ENCODE measurements at places on chromosomes 7 and 10.

DNA sequence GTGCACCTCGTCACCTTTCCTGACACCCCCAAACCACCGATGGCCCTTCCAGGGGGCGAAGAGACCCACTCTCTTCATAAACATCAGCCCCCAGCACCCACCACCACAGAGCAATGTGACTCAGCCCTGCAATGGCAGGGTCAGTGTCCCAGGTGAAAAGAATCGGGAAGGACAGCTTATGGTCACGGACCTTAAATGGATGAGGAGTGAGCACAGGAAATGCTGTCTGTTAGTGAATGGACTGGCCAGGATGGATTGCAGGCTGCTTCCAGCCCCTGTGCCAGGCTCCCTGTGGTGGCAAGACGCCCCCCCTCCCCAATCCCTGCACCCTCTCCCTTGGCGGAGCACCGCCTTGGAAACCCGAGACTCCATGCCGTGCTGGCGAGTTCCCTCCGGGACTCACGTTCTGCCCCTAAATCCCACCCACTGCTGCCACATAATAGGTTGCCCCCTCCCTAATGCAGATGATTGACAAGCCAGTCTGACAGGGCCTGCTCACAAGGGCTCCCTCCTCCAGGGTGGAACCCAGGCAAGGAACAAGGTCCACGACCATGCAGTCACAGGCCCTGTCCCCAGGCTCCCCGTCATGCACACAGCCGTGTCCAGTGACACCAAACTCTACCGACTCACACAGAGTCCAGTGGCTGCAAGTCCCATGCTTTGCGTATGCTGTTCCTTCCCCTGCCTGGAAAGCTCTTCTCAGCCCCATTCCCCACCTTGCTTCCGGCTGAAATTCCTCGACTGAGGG is 7.3 kb downstream of the ASB13 start:
- no peak for DNase-seq

GRCh38 chr7:81944058-81944457 is 174.2 kb upstream of the HGF start:
- DNase-seq: no peak

DNA sequence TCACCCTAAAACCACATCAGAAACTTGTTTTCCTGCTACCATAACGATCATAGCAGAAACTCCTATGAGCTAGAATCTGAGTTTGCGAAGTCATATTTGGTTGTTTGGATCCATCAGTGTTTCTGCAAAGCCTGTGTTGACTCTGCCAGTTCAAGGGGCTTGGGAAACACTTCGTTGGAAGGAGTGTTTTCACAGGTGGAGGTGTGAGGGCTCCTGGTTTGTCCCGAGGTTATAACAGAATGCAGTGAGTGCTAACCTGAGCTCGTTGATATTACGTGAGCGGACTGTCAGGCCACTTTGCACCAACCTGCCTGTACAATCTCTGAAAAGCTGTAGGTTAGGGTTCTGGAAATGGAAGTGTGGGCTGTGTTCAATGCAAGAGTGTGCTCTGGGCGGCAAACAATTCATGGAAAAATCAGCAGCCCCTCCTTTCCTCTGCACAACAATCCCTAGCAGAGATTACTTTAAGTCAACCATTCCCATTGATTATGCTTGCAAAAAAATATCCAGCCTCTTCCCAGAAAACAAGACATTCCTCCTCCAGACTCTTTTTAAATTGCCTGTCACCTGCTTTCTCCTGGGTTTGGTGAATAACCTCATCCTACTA is 622.0 kb downstream of the TYW1 start:
- no peak for DNase-seq

- no peak for DNase-seq
Measured at GRCh38 chr10:110432814-110433565, 64.7 kb upstream of the DUSP5 start.

DNA sequence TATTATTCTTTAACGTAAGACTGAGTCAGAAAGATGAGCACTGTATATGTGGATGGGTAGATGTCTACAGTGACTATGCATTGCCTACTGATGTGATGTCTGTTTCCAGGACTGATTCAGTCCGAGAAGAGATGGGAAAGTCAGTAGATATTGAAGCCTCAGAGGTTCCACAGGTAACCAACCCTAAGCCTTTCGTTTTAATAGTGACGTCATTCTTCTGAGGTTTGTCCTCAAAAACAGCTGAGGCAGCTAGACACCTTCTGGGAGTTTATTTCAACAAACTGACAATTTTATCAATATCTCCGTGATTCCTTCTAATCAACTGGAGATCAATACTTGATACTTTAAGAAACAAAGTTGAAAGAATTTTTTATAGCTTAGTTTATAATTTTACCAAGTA is 171.6 kb downstream of the LHFPL3 start:
- no peak for DNase-seq

DNA sequence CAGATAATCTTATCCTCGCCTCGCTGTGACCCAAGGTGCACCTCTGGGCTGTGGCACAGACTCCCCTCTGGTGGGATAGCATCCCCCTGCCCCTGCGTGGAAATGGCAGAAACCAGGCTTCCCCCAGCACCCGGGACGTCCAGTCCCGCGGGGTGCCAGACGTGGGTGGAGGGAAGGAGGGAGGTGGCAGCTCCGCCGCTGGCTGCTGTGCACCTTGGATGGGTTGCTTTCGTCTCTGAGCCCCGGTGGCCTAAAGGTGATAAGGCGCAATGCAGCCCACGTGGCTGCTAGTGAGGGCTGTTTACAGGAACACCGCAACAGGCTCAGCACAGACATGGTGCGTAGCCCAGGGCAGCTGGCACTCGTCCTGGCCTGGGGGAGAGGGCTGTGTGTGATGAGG is 13.6 kb upstream of the PDGFA start:
- DNase-seq: no peak

- no peak for DNase-seq
Measured at GRCh38 chr7:30702200-30702599, 19.9 kb upstream of the CRHR2 start.

DNA sequence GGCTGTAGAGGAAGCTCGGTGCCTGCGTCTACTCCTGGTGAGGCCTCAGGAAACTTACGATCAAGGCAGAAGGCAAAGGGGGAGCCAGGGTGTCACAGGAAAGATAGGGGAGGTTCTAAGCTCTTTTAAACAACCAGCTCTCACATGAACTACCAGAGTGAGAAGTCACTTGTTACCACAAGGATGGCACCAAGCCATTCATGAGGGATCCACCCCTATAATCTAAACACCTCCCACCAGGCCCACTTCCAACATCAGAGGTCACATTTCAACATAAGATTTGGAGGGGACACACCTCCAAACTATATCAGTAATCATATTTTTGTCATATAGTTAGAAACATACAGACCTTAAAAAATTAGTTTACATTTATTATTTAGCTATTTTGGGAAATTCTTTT is 9.4 kb downstream of the NOC3L start:
- DNase-seq: no peak

DNA sequence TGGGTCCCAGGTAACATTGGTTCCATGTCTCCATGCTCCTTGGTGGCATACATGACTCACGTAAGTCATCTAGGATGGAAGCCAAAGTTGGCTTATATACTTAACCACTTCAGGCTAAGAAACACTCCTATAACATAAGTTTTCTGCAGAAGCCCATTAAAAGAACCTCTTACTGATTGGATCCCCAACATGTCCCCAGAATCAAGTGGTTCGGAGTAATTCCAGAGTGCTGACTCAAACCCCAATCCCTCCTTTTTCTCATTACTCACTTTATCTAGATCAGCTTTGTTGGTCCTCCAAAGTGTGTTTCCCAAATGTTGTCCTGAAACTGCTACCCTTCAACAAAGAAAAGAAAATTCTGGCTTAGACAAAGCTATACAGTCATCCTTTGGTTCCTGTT is 10.1 kb upstream of the ATOH7 start:
- no peak for DNase-seq

- DNase-seq: peak; percentile 39
Measured at GRCh38 chr10:84537447-84537931, 209.1 kb downstream of the CCSER2 start.

- DNase-seq: no peak
Measured at GRCh38 chr10:72883861-72884260, 9.7 kb upstream of the OIT3 start.

GRCh38 chr7:76023002-76023401 is 24.8 kb downstream of the STYXL1 start:
- no peak for DNase-seq

- DNase-seq: no peak
Measured at GRCh38 chr7:139714163-139714901, 63.5 kb downstream of the HIPK2 start.

- no peak for DNase-seq
Measured at GRCh38 chr7:36023033-36023560, 130.0 kb upstream of the EEPD1 start.

GRCh38 chr7:29270594-29271318 is 76.2 kb downstream of the CHN2 start:
- no peak for DNase-seq

- no peak for DNase-seq
Measured at GRCh38 chr7:116801092-116801710, 61.2 kb upstream of the CAPZA2 start.

DNA sequence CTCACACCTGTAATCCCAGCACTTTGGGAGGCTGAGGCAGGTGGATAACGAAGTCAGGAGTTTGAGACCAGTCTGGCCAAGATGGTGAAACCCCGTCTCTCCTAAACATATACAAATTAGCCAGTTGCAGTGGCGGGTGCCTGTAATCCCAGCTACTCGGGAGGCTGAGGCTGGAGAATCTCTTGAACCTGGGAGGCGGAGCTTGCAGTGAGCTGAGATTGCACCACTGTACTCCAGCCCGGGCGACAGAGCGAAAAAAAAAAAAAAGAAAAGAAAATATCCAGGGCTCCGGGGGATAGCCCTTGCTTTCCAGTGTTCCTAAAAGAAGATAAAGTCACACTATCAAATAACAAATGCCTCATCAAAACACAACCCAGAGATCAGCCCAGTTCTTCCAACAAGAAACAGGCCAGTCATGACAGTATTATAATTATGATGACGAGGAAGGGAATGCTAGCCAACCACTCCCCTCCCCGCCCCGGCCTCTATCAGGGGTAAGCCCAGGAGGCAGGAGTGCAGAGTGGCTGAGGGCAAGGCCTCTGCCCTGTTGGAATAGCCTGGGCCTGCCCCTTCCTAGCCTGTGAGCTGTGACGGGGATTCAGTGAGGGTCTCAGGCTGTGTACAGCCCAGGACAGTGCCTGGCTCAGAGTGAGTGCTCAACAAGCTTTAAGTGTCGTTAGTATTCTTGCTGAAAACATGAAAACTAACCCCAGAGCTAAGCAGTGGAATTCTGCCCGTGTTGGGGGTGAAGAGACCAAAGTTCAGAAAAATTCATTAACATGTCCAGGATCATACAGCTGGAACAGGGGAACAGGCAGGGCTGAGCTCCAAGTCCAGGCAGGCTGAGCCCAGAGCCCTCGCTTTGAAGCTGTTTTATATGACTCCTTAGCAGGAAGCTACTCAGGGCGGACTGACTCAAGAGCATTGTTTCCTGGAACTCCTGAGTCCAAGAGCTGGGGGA is 54.3 kb downstream of the FAM241B start:
- DNase-seq: no peak

DNA sequence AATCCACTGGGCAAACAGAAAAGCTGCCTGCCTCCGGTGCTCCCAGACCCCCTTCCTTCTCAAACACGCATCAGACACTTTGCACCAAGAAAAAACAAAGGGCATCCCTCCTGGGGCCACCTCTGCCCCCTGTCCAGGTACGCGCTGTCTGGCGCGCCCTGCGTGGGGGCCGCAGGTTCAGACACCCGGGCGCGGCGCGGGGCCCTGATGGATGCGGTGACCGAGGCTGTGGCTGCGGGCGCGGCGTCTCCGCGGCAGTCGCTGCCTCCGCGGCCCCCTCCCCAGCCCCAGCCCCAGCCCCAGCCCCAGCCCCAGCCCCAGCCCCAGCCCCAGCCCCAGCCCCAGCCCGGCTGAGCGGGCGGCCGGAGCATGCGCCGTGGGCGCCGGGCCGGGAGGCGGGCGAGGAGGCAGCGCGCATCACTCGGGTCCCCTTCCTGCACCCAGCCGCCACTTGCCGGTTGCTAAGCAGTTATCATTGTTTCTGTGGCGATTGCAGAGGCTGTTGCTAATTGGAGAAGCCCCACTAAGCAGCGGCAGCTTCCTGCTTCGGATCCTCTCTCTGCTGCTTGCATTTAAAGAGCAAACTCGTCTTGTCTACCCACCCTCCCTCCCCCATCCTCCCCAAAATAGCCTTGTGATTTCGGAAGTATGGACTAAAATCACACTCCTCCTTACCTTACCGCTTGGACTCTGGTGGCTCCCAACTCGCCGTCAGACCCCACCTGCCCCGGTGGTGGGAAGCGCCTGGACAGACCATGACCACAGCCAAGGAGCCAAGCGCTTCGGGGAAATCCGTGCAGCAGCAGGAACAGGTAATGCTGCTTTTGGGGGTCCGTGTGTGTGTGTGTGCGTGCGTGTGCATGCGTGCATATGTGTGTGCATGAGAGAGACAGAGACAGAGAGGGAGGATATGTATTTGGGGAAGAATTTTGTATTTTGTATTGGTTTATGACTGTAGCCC is 252.8 kb downstream of the DPP6 start:
- DNase-seq: no peak

- DNase-seq: no peak
Measured at GRCh38 chr10:77267703-77268675, 369.6 kb downstream of the KCNMA1 start.

- no peak for DNase-seq
Measured at GRCh38 chr7:25923741-25924460, 228.1 kb upstream of the NFE2L3 start.

DNA sequence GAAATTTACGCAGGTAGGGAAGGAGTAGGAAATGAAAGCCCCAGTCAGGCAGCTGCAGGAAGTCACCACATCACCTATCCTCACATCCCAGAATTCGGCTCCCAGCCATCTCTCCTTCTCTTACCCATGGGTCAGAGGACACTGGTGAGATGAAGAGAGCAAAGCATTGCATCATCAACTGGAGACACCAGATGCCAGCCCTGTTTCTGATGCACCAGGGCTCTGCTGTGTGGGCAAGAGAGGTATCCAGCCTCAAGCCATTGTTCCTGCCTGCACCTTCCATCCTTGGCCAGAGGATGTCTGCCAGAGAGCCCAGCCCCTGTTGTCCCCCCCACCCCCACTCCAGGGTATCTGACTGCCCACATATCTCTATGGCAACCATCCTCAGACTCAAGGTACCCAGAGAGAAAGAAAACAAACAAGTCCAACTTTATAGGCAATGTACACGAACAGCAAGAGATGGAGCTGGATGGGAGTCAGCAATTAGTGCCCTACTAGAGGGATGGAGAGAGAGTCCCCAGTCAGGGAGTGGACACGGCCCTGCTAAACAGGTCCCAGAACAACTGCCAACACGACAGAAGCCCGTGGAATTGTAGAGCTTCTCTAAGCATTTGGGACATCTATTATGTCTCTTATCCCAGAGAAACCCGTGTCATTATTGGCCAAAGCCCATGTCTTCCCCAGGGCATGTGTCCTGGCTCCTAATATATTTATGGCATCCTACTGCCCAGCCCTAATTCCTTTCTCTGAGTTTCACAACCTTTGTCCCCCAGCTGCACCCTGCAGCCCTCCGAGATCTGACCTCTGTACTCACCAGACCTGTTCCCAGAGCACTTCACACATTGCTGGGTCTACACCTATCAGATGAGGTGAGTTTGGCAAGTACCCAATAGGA is 2.8 kb downstream of the CAMK2G start:
- DNase-seq: no peak

Measured in 8988T (cell line).